Brain pericyte (primary cell): ENCODE measurements at places on chromosomes 13 and 19.
A peak's percentile ranks its signal among the peaks of the same experiment; 100 is the strongest.

DNA sequence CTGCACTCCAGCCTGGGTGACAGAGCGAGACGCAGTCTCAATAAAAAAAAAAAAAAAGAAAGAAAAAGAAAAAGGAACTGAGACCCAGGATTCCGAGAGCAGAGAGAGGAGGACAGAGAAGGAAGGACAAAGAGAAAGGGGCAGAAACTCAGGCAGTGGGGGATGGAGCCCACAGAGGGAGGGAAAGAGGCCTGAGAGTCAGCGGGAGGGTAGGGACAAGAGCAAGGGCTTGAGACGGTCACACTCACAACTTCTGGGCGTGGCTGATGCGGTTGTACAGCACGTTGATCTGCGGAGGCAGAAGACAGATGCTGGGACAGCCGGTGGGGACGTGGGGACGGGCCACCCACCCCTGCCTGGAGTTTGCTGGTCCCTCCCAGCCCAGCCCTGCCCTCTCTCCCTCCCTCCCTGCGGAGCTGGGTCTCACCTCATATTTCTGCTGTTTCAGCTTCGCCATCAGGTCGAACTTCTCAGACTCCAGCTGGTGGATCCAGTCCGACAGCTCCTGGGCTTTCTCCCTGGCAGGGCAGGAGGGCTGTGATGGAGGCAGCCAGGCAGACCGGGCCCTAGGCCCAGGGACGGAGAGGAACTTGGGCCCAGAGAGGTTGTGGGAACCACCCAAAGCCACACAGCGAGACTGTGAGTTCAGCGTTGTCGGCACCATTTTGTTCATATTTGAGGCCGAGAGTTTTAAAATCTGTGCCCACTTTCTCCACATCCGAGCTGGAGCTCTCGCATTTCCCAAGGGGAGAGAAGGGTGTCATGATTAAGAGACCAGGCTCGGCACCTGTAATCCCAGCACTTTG lies 15.2 kb downstream of the TNNT1 start:
- no peak for DNase-seq

DNA sequence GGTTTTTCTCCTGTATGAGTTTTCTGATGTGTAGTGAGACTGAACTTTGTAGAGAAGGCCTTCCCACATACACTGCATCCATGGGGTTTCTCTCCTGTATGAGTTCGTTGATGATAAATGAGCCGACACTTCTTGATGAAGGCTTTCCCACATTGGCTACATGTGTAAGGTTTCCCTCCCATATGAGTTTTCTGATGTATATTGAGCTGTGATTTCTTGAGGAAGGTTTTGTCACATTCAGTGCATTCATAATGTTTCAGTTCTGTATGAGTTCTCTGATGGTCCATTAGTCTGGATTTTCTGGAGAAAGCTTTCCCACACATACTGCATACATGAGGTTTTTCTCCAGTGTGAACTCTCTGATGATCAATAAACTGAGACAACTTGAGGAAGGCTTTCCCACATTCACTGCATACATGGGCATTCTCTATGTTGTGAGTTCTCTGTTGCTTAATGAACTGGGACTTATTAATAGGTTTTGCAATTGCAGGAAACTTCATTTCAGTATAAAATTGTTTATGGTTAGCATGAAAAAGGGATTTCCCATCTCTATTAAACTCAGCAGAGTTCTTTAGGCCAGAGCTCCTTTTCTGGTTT lies 7.5 kb upstream of the ZNF350 start:
- DNase-seq: no peak

- DNase-seq: peak; percentile 56
Observed at GRCh38 chr19:10580979-10581631, 6.0 kb downstream of the AP1M2 start.

GRCh38 chr19:40611900-40612698 lies 10.9 kb downstream of the LTBP4 start:
- DNase-seq: no peak

GRCh38 chr19:31532034-31532433 lies 182.8 kb upstream of the TSHZ3 start:
- no peak for DNase-seq

DNA sequence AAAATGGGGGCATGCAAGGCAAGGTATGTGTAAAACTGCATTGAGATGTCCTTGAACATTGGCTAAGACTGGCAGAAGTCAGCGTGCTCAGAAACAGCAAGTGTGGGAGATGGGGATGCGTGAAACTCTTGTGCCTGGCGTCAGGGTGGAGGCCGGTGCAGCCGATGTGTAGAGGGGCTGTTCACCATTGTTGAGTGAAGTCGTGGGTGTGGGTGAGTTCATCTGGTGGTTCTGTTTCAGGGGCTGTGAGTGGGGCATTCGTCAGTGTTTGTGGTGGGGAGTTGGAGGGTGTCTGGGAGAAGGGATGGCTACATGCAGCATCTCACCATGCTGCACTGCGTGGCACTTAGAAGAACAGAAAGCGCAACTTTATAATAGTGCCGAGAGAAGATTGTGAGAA lies 11.4 kb upstream of the MIA start:
- DNase-seq: no peak

DNA sequence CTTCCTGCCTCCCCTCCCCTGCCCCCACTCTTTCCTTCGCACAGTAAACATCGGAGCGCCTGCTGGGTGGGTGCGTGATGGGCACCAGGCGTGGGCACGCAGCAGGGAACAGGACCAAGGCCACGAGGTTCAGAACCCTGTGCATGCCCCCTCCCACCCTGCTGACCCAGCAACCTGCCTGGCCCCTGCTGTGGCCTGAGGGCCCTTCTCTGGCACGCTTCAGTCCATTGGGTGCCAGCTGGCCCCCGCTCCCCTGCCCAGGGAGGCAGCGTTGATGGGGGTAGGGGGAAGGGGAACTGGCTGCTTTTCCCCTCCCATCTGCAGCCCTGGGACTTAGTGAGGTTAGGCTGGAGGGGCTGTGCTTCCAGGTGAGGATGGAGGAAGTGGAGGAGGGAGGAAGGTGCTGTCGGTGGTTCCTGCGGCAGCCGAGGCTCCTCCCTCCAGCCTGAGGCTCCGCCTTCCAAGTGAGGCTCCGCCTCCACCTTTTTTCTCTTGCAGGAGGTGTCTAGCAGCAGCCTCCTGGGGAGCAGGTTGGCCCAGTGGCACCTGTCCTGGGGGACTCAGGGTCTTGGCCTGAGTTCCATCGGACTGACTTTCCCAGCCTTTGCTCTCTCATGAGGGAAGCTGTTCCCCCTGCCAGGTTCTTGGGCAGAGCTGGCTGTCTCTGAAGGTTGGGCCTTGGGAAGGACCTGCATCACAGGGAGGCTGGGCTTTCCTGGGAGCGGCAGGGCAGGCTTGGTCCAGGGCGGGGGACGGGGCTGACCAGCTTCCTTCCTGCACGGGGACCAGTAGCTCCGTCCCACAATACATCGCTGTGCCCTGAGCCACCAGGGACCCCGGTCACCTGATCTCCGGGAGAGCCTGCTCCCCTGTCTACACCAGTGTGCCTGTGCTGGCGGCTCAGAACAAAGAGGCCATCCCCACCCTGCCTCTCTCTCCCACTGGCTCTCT lies 7.3 kb downstream of the PIAS4 start:
- DNase-seq: no peak

- DNase-seq: no peak
Observed at GRCh38 chr13:30774214-30774730, 38.9 kb downstream of the ALOX5AP start.

DNA sequence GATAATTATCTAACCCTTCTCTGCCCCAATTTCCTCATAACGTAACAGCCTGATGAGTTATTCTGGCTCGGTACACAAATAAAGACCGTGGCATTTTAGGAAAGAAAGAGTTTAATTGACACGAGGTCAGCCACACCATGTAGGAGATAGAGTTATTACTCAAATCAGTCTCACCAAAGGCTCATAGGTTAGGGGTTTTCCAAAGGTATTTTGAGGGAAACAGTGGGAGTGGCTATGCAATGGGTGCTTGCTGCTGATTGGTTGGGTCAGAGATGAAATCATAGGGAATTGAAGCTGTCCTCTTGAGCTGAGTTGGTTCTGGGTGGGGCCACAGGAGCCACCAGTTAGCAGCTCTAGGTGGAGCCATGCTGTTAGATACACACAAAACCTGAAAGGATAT lies 137.5 kb downstream of the FREM2 start:
- DNase-seq: no peak

GRCh38 chr19:38255383-38256014 lies 675 bp downstream of the PPP1R14A start:
- no peak for DNase-seq

DNA sequence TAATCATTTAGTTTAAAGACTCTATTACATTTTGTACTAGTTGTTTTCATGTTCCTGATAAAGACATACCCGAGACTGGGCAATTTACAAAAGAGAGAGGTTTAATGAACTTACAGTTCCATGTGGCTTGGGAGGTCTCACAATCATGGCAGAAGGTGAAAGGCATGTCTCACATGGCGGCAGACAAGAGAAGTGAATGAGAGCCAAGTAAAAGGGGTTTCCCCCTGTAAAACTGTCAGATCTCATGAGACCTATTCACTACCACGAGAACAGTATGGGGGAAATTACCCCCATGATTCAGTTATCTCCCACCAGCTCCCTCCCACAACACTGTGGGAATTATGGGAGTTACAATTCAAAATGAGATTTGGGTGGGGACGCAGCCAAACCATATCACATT lies 129.2 kb downstream of the PAN3 start:
- DNase-seq: no peak

DNA sequence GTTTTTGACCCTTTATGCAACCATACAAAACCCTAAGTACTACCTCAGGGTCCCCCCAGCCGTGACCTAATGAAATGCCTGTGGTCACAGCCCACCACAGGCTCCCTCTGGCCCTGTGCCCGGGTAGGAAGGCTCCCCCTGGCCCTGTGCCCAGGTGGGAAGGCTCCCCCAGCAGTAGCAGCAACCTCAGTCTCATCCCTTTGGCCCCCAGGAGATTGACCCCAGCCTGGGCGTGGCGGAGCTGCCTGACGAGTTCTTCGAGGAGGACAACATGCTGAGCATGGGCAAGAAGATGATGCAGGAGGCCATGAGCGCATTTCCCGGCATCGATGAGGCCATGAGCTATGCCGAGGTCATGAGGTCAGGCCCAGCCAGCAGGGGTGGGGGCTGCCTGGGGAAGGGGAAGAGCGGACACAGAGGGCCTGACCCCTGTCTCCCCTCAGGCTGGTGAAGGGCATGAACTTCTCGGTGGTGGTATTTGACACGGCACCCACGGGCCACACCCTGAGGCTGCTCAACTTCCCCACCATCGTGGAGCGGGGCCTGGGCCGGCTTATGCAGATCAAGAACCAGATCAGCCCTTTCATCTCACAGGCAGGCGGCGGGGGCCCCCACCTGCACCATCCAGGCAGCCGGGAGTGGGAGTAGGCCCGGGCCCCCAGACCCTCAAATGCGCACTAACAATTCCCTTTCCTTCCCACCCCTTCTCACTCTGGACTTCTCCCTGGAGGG lies 6.3 kb upstream of the BEST2 start:
- peak; percentile 76 for DNase-seq
